ENCODE measurements at places on chromosomes 2 and 18.

- DNase-seq: no peak
Observed at GRCh38 chr18:709771-710170, 2.7 kb downstream of the ENOSF1 start.

DNA sequence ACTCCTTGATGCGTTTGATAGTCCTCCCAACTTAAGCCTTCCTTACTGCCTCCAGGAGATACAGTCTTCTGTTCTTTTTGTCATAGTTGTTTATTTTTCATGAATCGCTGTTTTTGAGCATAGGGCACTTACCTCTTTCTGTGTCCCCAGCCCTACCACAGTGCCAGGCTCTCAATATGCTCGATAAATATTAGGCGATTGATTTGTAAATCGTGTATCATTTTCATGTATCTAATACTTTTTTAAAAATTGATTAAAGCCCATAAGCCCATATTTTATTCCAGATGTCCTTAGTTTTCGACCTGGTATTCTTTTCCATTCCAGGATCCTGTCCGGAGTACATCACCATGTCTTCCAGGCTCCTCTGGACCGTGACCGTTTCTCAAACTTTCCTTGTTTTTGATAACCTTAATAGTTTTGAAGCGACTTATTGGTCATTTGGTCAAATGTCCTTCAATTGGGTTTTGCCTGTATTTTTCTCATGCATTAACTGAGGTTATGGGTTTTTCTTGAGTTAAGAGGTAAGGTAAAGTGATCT, 444 bp upstream of the MMADHC start:
- DNase-seq: no peak

DNA sequence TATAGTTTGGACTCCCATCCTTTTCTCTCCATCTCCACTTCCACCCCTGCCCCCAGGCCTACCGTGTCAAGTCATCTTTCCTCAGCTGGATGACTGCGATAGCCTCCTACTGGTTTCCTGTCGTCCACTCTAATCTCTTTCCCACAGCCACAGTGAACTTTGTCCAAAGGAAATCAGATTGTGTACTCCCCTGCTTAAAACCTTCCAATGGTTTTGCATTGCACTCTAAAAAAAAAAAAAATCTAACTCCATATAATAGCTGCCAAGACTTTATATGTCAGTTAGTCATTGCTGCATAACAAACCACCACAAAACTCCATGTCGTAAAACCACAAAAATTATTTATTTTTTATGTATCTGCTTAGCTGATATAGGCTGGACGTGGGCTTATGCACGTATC, 160.2 kb upstream of the CCDC68 start:
- DNase-seq: no peak

DNA sequence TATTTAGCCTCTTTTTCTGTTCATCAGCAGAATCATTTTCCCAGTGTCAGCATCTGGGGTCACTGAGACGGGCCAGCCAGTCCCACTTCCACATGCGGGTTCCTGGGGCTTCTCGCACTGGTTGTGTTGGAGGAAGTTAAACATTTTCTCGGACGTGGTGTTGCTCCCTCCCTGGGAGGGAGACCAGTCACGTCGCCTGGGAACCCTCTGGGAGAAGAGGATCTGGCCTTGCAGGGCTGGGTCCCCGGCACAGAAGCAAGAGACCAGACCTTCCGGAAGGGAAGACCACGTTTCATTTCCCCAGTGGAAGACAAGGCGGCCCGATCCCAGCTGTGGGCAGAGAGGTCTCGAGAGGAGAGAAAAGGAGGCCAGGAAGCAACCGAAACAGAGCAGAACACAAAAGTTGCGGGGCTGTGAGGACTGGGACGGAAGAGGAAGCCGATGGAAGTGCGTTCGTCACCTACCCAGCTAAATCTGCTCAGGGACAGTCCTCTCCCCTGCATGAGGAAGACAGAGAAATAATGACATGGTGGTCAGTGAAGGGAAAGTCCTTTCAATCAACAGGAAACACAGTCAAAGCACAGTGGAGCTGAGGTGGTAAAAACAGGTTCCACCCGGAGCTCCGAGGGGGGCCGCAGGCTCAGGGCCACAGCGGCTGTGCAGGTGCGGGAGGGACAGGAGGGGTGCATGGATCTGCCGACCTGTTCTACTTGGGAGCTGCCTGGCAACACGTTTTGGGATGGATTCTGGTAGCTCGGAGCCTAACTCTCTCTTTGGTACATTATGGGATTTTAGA, 144.4 kb downstream of the MBP start:
- no peak for DNase-seq

DNA sequence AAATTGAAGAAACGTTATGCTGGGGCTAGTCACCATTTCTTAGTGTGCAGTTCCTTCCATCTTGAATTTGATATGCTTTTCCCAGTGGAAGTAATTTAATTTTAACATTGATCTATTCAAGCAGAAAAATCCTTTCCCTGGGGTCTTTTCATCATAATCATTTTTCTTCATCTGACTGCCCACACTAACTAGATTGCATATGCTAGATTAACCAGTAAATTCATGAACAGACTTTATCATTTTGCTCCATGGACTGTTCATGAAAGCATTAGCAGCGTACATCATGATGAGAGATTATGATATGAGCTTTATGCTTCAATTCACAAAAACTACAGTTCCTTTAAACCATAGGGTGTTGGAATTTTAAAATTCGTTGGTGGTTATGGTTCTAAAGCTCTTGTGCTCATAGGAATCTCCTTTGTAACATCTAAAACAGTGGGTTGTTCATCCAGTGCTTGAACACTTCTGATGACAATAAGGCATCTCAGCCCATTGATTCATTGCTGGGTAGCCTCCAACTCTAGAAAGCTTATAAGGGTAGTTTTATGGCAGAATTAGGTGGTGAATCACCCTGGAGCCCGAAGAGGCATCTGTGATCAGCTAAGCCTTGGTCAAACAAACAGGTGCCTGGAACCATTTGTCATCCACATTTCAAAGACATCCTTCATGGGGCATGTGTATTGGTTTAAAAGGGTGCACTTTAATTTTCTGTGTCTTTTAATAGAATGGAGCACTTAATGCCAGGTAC, 77.2 kb upstream of the NDUFV2 start:
- DNase-seq: no peak

- no peak for DNase-seq
Observed at GRCh38 chr2:124088616-124089015, 63.5 kb downstream of the CNTNAP5 start.

DNA sequence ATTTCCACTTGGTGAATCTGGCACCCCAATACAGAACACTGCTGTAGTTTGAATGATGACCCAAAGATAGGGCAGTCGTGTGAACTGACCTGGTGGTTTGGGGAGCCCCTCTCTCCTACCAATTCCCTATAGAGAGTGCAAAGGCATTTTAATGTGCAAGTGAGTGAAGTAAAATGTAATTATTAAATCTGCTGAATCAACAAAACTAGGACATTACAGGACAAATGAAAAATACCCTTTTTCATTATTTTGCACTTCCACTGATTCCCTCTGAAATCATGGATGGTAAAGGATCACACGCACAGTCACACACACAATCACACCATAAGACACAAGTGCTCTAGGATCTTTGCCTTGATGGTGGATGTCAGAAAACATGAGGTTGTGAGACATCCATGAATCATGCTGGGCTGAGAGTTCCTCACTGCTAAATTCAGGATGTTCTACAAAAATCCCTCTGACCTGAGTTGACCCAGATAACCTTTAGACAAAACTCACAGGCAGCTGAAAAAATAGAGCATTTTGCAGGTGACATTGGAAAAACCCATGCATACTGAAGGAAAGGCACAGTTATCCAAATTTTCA, 197.4 kb downstream of the FBXO15 start:
- no peak for DNase-seq

DNA sequence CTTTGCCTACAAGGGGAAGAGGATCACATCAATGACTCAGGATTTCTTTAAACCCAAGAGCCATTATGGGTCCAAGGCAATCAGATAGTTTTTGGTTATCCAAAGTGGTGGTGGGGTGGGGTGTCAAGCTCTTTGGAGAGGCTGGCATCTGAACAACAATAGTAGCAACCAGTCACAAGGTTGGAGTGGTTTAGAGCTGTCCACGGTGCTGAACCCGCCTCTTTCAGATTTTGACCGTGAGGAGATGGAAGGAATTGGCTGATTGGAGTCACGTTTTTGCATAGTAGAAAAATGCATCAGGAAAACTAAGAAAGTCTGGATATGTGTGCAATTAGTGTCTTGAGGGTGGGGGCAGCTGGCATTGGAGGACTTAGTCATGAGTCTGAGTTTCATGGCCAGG, 159.9 kb downstream of the LOXHD1 start:
- no peak for DNase-seq

All from stimulated activated CD8-positive, alpha-beta memory T cell treated with anti-CD3 and anti-CD28 coated beads, Interleukin-7, amount 100 ng/mL, for 48 hours (primary cell).